GM23248 (cell line): ENCODE measurements at places on chromosomes 5 and 9. TPM values are rescaled to one million over a fixed set of nuclear protein-coding genes. Genes with fewer than 3 reads are reported as not detected.
A peak's percentile ranks its signal among the peaks of the same experiment; 100 is the strongest.

Gene MARCOL
- not detected in 2 replicates for total RNA-seq

Gene SLC1A1
- 45.4 and 47.6 TPM in 2 replicates for total RNA-seq

Gene DNAI1
- not detected in 2 replicates for total RNA-seq

Gene SLC6A19
- total RNA-seq = not detected in 2 replicates

Gene SMIM33
- total RNA-seq = not detected in 2 replicates

Gene SPAAR
- not detected in 2 replicates for total RNA-seq

Gene SV2C
- not detected in 2 replicates for total RNA-seq

DNA sequence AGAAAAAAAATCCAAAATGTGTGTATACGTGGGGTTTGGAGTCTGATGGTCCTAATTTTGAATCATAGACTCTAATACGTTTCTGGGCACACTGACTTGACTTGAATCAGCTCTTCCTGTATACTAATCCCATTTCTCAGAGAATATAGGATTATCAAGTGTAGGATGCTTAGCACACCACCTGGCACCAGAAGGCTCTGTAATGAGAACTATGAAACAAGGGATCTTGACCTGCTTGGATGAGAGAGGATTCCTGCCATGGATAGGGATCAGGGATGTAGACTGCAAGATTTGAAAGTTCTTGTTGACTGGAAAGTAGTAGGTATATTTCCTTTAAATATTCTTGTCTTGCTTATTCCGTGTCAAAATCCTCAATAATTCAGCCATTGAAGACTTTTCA, 7.8 kb downstream of the HSPA4 start:
- H3K27me3 ChIP-seq = no peaks in the 10 kb centered on the region
- no peak for DNase-seq
- no peak overlapping the region for H3K4me3 ChIP-seq
- H3K27ac ChIP-seq = no peak overlapping the region
- H3K4me1 ChIP-seq = no peaks in the 10 kb centered on the region; the same call in 1 of the 2 replicates
- no peaks in the 10 kb centered on the region for H3K36me3 ChIP-seq

DNA sequence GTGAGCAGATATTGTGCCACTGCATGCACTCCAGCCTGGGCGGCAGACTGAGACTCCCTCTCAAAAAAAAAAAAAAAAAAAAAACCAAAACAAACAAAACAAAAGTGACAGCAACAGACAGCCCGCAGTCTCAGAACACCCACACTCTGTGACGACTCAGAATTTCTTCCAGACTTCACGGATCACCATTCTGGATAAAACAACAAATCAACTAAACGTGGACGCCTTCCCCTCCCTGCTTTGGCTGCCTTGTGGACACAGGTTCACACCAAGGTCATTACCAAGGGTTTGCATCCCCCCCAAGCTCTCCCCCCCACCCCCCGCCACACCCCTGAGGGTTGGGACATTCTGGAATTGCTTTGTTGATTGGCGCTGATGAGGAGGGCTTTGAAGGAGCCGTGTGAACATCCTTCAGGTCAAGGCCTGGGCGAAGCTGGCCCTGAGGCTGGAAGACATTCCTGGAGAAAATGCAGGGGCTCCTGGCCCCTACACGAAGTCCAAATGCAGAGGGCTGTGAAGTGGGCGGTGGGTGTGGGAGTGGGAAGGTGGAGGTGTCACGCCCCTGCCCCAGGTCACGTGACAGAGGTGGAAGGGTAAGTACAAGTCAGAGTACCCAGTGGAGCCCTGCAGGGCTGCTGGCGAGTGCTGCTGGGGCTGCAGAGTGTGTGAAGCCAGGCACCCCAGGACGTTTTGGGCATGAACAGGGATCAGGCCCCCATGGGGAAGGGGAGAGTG, 10.1 kb downstream of the LCN10 start:
- peaks cover 4% of the 10 kb centered on the region; the same call in 1 of the 2 replicates for H3K4me1 ChIP-seq
- H3K27me3 ChIP-seq = no peaks in the 10 kb centered on the region
- no peaks in the 10 kb centered on the region for H3K36me3 ChIP-seq
- H3K27ac ChIP-seq = no peak overlapping the region
- no peak overlapping the region for H3K4me3 ChIP-seq

- peaks cover 4% of the 10 kb centered on the region for H3K4me1 ChIP-seq
- DNase-seq = peak; percentile 69
- no peak overlapping the region for H3K4me3 ChIP-seq
- H3K27me3 ChIP-seq = no peaks in the 10 kb centered on the region
Observed at GRCh38 chr5:98755406-98755805, 18.1 kb upstream of the RGMB start.

DNA sequence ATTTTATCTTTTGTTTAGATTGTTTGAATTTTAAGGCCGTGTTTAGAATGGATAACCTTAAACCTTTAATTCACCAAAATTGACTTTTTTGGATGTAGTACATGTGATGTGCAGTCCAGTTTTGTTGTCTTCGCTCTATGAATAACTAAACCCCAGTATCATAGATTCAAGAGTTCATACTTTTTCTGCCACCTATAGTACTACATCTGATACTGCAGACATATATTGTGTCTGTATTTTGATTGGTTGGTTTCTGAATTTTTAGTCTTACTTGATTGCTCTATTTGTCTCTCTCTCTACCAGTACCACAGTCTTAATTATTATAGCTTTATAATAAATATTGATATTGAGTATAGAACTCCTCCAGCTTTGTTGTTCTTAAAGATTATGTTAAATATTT, 58.1 kb downstream of the PPIP5K2 start:
- DNase-seq = peak; percentile 2
- H3K27me3 ChIP-seq = no peaks in the 10 kb centered on the region
- peaks cover 36% of the 10 kb centered on the region for H3K36me3 ChIP-seq
- H3K4me3 ChIP-seq = no peak overlapping the region
- no peaks in the 10 kb centered on the region for H3K4me1 ChIP-seq
- H3K27ac ChIP-seq = no peak overlapping the region

GRCh38 chr5:20029266-20029665, 41.3 kb upstream of the CDH18 start:
- H3K27me3 ChIP-seq = no peaks in the 10 kb centered on the region
- no peaks in the 10 kb centered on the region for H3K36me3 ChIP-seq
- no peak overlapping the region for H3K27ac ChIP-seq
- no peak for DNase-seq
- H3K4me1 ChIP-seq = no peaks in the 10 kb centered on the region
- no peak overlapping the region for H3K4me3 ChIP-seq

DNA sequence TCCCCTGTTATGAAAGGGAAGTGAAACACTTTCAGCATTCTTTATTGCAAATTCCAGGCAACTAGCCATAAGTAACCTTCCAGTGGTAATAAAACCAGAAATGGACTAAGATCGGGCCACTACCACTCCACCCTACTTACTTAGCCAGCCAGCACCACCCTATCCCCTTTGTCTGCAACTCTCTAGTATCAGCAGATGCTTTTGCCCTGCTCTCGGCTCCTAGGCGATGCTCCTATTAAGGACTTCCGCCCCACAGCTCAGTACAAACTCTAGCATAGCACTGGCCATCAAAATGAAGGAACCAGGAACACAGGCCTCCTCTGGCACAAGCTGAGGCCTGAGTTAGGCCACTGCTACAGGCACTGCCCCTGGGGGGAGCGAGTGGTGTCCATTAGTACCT, 81.2 kb downstream of the GLDC start:
- no peaks in the 10 kb centered on the region for H3K27me3 ChIP-seq
- peak overlapping the region; percentile 98 for H3K27ac ChIP-seq
- no peaks in the 10 kb centered on the region for H3K36me3 ChIP-seq
- H3K4me1 ChIP-seq = peaks cover 41% of the 10 kb centered on the region

DNA sequence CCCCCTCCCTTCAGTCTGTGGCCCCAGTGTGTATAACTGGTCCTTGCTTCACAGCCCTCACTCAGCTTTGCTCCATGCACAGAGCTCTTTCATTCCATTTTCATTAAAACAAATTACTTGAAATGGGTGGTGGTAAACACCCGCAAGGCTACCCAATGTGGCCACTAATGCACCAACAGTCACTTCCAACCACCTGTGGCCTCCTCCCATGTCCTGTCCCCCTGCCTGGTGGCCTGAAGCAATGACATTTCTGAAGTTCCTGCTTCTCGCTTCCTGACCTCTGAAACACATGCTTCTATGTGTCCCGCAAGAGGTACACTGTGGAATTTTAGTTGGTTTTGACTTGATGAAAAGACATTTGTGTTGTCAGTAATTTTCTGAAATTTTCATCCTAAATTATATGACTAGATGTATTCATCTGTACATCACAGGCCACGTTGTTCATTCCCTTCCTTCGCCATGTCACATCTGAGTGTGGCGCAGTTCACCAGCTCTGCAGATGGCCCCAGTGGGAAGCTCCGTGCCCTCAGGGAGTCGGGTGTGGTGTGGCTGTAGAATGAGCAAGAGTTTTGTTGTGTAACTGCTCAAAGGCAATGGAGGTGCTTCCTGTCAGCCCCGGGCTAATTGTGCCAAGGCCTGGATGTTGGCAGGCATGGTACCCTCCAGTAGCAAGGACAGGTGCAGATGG, 9.6 kb downstream of the ROPN1L start:
- no peak overlapping the region for H3K27ac ChIP-seq
- no peaks in the 10 kb centered on the region for H3K36me3 ChIP-seq
- DNase-seq = peak; percentile 21
- H3K27me3 ChIP-seq = no peaks in the 10 kb centered on the region

GRCh38 chr5:122465031-122465577, 153.1 kb downstream of the SNCAIP start:
- DNase-seq = no peak
- H3K36me3 ChIP-seq = no peaks in the 10 kb centered on the region
- no peaks in the 10 kb centered on the region for H3K4me1 ChIP-seq
- no peak overlapping the region for H3K4me3 ChIP-seq
- no peak overlapping the region for H3K27ac ChIP-seq

- H3K4me3 ChIP-seq = no peak overlapping the region
- DNase-seq = peak; percentile 51
- no peaks in the 10 kb centered on the region for H3K27me3 ChIP-seq
- H3K4me1 ChIP-seq = peaks cover 28% of the 10 kb centered on the region
- no peak overlapping the region; the same call in 1 of the 2 replicates for H3K27ac ChIP-seq
Observed at GRCh38 chr5:126937771-126938170, 92.6 kb downstream of the MARCHF3 start.

GRCh38 chr5:64516216-64516615, 10.4 kb downstream of the RGS7BP start:
- H3K4me1 ChIP-seq = no peaks in the 10 kb centered on the region
- H3K27me3 ChIP-seq = peaks cover 5% of the 10 kb centered on the region; the same call in 1 of the 2 replicates
- no peak for DNase-seq
- no peak overlapping the region for H3K27ac ChIP-seq

DNA sequence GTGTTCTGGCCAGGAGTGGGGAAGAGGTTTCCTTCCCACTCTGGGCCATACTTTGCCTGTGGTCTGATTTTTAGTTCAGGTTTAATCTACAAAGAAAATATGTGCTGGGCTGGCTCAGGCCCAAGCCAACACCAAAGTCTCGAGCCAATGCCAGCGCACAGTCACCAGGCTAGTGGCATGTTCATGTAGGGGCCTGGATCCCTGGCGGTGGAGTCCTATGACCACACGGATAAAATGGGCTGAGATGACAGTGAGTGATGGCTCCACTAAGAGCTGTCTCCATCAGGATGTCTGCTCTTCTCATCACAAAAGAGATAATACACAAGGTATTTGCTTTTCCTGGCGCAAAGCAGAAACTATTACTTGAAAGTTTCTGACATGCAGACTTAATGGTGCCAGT, 92.9 kb upstream of the PTPN3 start:
- no peak for DNase-seq
- peaks cover 32% of the 10 kb centered on the region for H3K27me3 ChIP-seq
- H3K36me3 ChIP-seq = no peaks in the 10 kb centered on the region
- no peak overlapping the region for H3K27ac ChIP-seq
- H3K4me3 ChIP-seq = no peak overlapping the region

- no peak overlapping the region for H3K4me3 ChIP-seq
- H3K27me3 ChIP-seq = no peaks in the 10 kb centered on the region
- H3K36me3 ChIP-seq = no peaks in the 10 kb centered on the region; the same call in 1 of the 2 replicates
- H3K4me1 ChIP-seq = no peaks in the 10 kb centered on the region
Observed at GRCh38 chr5:81252904-81253303, 19.8 kb downstream of the CKMT2 start.

GRCh38 chr5:18216016-18216415, 581.8 kb downstream of the TAF11L14 start:
- H3K27me3 ChIP-seq = no peaks in the 10 kb centered on the region
- no peak for DNase-seq
- H3K27ac ChIP-seq = no peak overlapping the region

- no peak for DNase-seq
- no peaks in the 10 kb centered on the region for H3K36me3 ChIP-seq
- no peaks in the 10 kb centered on the region for H3K27me3 ChIP-seq
- H3K27ac ChIP-seq = peak overlapping the region; percentile 62; the same call in 1 of the 2 replicates
Observed at GRCh38 chr5:150067405-150067960, 18.9 kb downstream of the CSF1R start.

DNA sequence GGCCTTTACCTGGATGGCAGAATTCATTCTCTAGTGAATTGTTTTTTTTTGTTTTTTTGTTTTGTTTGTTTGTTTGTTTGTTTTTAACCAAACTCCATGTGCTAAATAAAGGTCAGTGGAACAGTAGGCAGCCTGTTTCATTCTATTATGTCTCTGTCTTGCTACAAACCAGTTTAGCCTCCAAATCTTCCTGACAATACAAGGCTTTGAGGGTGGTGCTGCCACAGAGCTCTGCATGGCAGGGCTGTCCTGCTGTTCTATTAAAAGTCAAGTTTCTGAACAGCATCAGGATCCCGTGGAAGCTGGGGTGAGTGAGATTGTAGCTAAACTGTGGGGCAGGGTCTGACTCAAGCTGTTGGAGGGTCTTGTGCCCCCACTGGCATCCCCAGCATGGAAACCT, 144.1 kb upstream of the MAST4 start:
- H3K27ac ChIP-seq = no peak overlapping the region
- DNase-seq = no peak
- no peaks in the 10 kb centered on the region for H3K36me3 ChIP-seq

DNA sequence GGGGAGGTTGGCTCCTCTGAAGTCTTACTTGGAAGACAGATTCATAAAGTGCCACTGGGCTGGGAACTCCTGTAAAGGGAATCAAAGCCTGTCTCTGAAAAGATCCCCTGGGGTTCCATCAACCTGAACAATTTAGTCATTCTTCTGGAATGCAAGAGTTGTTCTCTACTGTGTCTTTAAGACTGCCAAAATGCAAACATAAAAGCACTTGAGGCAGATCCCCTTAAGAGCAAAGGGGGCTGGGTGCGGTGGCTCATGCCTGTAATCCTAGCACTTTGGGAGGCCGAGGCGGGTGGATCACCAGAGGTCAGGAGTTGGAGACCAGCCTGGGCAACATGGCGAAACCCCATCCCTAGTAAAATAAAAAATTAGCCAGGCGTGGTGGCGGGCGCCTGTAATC, 16.7 kb downstream of the CDKN2AIPNL start:
- no peaks in the 10 kb centered on the region for H3K27me3 ChIP-seq
- H3K27ac ChIP-seq = no peak overlapping the region
- no peaks in the 10 kb centered on the region for H3K4me1 ChIP-seq

DNA sequence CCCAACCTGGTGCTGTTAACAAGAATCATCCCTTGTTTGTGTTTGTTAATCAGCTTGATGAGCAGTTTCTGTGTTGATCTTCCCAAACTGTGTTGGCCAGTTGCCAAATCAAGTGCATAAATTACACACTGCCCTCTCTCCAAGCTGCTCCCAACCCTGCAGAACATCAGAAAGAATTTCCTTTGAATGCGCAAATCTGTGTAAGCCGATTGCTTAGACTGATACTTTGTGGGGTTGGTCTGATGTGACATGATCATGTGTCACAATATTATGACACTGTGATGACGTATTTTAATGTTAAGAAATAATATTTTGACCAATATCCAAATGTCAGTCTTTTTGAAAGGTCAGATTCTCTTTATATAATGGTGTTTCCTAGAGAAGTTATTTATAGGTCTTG, 766.4 kb upstream of the WWC1 start:
- no peaks in the 10 kb centered on the region for H3K36me3 ChIP-seq
- H3K27ac ChIP-seq = no peak overlapping the region
- peaks cover under 1% of the 10 kb centered on the region for H3K27me3 ChIP-seq
- no peak overlapping the region for H3K4me3 ChIP-seq
- no peaks in the 10 kb centered on the region for H3K4me1 ChIP-seq
